ENCODE measurements at places on chromosomes 12 and 14.

- DNase-seq: no peak
Measured at GRCh38 chr14:68282479-68283377, 463.1 kb downstream of the RAD51B start.

- DNase-seq: peak; percentile 80
Measured at GRCh38 chr12:106760184-106760531, 14.3 kb upstream of the RIC8B start.

DNA sequence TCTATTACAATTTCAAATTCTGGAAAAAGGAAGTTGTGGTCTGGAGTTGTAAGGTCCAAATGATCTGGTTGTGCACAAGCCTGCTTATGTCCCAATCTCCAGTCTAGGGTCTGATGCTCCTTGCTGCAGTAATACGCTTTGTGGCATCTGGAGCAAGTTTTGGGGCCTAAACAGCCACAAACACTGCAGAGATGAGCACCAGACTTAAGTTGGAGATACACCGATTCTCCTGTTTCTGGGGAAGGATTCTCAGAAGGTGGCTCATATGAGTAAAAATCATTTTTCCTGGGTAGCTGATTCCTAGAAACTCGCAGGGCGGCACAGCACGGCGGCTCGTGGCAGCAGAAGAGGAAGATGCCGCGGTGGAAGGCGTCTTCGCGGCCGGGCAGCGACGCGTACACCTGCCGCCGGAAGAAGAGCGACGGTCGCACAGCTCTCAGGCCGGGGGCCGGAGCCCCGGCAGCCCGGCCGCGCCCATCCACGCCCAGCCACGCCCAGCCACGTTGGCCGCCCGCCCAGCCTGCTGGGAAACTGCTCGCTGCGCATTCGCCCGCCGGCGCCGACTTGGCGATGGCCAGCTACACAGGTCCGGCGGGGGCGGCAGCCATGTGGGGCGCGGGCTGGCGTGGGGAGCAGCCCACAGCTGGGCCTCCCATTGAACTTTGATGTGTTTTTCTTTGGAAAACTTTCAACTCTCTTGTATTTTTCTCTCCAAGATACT lies 129.0 kb downstream of the ASCL4 start:
- DNase-seq: peak; percentile 77

DNA sequence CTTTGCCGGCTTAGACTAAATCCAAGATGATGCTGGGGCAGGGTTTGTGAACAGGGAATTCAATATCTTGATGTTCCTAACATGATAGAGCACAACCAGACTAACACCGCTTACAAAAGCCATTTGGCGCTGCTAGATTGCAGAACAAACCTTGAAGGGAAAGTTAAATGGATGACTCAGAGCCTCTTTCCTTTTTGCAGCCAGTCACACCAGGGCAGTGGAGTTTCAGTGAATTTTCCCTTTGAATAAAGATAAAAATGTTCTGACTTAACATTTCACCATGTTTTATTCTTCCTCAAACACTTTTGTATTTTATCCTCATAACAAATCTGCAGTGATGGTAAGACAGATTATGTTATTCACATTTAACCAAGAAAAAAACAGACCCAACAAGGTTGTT lies 47.3 kb downstream of the PDE6H start:
- no peak for DNase-seq

DNA sequence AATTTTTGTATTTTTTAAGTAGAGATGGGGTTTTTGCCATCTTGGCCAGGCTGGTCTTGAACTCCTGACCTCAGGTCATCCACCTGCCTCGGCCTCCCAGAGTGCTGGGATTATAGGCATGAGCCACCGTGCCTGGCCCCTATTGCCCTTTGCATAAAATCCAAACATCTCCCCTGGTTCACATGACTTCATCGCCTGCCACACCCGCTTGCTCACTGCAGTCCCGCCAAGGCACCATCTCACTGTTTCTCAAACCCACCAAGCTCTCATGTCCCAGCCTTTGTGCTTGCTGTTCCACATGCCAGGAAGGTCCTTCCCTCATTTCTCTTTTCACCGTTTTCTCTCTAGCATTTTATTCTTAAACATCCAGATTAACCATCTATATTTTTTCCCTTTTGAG lies 9.7 kb downstream of the RHOF start:
- DNase-seq: no peak

- no peak for DNase-seq
Measured at GRCh38 chr14:35897616-35898111, 71.5 kb downstream of the BRMS1L start.

GRCh38 chr14:94408546-94409095 lies 20.2 kb upstream of the SERPINA1 start:
- no peak for DNase-seq

DNA sequence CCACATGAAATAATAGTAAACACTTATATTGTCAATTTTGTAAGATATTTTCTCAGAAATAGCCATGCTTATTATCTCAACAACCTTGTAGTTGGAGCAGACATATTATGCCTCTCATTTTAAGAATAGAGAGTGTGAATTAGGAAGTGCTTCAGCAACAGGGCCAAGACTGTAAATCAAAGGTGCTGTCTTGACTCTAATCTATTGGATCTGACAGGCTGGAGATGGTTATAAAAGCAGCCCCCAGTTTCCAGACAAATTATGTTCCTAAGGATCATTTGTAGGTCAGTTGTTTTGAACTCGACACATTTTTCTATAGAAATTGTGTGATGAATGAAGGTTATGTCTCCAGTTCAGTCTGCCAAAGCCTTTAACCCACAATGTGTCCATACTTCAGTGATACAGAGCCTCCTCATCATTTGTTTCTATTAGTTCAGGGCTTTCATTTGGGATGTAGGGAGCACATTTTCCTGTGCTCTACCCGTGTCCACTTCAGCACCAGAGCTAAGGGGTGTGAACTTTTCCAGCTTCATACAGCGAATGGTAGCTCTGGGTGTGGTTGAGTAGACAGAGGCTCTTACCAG lies 284.8 kb upstream of the FBXO33 start:
- DNase-seq: no peak

DNA sequence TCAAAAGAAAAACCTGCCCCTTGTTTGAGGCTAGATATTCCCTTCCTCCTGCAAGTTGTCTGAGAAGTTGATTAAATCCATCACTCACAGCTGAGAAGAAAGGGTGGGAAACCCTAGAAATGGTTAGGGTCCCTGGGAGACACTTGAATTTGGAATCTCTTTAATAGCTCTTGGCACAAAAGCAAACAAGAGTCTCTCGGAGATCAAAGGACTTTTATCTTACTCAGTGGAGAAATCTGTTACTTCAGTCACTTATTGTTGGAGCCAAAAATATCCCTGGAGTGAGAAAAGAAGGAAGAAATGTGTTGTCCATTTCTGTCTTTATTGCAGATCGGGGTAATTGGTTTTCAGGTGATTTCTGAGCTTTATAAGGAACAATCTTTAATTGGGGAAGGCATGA lies 47.0 kb downstream of the TMEM132C start:
- no peak for DNase-seq

DNA sequence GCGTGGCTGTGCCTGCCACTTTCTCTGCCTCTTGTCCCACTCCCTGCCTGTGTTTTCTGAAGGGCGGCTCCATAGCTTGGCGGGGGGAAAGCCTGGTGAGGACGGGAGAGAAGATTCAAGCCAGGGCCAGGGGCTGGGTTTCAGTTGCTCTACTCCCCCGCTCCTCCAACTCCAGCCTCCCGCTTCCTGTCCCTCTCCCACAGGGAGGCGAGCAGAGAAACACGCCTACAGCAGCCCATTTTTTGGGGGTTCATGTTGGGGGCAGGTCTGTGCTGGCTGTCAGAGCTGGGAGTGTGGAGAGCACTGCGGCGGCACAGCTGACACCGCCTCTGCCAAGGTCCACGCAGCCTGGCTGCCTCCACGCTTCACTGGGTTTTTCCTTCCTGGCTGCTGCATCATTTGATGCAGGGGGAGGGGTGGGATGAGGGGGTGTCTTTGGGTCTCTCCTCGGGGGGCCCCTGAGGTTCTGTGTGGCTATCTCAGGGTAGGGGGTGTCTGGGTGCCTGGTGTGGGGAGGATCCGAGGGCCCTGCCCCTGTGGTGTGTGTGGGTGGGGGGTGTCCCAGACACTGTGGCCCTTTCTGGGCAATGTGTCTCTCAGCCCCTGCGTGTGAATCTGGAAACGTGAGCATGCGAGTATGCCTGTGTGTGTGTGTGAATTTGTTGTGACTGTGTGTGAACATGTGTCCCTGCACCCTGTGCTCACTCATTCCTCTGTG lies 10.7 kb upstream of the KRT80 start:
- no peak for DNase-seq

DNA sequence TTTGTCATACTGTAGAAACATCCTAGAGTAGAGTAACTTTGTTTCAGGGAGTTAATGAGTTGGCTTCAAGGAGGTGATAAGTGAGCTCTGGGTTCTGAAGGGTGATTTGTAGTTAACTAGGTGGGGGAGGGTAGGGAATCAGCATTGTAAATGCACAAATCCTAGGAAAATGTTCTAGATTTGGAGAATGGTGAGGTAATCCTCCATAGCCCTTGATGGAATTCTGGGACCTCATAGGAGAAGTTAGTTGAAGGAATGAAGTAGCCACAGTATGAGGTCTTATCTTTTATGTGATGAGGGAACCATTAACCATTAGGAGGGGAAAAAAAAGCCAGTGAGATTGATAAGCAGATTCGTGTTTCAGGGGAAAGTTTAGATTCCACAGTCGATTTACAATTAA lies 8.0 kb downstream of the CNOT2 start:
- DNase-seq: no peak

DNA sequence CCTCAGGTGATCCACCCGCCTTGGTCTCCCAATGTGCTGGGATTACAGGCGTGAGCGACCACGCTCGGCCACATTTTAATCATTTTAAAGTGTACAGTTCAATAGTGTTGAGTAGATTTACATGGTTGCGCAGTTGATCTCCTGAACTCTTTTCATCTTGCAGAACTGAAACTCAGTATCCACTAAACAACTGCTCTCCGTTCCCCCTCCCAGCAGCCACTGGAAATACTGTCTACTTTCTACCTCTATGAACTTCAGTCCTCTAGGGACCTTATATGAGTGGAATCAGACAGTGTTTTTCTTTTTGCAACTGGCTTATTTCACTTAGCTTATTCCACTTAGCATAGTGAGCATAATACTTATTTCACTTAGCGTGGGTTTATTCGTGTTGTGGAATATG lies 53.7 kb downstream of the KCTD10 start:
- DNase-seq: no peak

GRCh38 chr12:130574402-130574801 lies 141.7 kb downstream of the RIMBP2 start:
- DNase-seq: no peak

DNA sequence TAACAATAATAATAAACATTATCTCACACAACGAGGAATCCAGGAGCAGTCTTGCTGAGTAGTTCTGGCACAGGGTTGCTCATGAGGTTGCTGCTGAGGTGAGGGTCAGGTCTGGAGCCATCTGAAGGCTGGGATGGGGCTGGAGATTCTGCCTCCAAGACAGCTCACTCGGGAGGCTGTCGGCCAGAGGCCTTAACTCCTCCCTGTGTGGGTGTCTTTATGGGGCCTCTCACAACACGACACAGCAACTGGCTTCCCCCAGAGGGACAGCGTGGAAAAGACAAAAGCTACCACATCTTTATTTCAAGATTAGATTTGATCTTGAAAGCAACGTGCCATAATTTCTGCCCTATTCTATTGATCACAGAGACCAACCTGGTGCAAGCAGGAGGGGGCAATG lies 7.2 kb upstream of the CD4 start:
- DNase-seq: no peak

DNA sequence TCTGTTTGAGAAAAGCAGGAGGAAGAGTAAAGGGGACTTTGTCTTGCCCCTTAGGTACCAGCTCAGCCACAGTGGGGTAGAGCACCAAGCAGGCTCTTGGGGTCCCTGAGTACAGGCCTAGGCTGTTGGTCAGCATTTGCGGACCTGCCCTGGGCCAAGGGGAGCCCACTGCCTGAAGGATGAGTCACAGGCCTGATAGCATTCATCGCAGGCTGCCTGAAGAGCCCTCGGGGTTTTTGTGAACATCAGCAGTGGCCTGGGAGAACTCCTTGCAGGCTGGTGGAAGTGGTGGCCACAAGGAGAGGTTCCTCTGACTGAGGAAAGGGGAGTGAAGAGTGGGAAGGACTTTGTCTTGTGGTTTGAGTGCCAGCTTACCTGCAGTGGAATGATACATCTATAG lies 25.0 kb upstream of the P2RX7 start:
- DNase-seq: no peak

GRCh38 chr12:131276501-131277185 lies 322.9 kb downstream of the ADGRD1 start:
- DNase-seq: no peak

- no peak for DNase-seq
Measured at GRCh38 chr12:71455028-71455737, 15.6 kb downstream of the LGR5 start.

DNA sequence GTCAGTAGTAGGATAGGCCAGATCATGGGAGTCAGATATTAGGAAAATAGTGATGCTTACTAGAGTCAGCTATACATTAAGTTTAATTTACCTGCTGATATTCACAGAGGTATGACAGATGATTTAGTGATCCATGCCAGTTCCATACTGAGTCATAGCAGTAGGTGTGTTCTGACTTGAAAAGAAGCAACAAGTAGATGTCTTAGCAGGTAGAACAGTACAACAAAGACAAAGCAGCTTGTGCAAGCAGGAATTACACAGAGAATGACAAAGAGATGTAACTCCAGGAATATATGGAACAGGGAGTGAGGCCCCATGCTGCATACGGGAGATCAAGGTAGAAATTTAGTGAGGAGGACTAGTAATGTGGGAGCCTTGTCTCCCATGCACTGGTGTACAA lies 556.9 kb downstream of the SLC16A7 start:
- DNase-seq: no peak

GRCh38 chr12:68236421-68237059 lies 10.9 kb upstream of the IL26 start:
- DNase-seq: no peak

DNA sequence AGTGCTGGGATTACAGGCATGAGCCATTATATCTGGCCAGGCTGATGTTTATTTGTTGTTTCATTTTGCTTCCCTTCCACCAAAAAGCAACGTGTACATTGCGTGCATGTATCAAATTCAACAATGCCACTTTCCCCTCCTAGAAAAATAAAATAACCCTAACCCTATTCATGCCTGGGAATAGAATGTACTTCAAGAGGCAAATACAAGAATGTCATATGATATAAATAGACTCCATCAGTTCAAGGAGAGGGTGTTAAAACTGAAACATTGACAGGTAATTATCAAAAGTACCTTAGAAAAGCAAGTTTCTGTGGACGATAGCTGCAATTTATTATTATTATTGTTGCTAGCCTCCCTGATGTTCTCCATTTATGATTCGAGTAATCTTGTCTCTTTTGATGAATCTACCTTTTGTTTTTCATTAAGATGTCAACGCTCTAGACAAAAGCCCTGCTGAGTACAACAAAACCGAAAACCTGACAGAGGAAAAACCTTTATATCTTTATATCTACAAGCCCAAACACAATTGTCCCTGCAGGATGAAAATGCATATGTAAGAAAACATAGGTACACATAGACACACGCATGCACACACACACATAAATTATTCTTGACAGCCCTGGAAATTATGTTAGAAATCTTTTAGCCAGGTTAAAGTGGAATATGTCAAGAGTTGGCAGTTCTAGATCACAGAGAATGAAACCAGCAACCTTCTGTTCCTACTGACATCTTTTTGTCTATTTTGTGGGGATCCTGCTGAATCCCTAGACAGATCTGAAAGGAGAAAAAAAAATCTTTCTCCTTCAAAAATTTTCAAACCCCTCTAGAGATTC lies 98.9 kb downstream of the BTG1 start:
- DNase-seq: no peak
